ENCODE measurements at places on chromosomes 7 and 10.

DNA sequence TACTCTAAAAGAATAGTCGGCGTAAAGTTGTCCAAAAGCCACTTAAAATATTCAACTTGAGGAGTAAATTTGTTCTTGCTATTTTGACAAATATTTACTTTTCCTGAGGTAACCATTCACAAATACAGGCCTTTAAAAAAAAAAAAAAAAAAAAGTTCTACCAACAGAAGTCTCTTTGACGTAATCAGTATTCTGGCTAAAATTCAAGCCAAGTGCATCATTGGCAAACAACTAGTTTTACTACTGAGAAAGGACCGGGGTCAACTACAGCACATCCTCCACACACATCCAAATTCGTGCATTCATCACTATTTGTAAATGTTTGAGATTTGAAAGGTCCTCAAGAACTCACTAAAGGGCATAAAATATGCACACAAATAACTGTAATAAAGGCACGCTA lies 2.0 kb downstream of the OAT start:
- H3K27me3 ChIP-seq = no peaks in the 10 kb centered on the region
- DNase-seq = no peak
- H3K4me3 ChIP-seq = no peak overlapping the region

GRCh38 chr7:128268233-128268632 lies 27.2 kb downstream of the LEP start:
- no peaks in the 10 kb centered on the region for H3K27me3 ChIP-seq
- DNase-seq = no peak
- no peaks in the 10 kb centered on the region for H3K4me1 ChIP-seq
- H3K27ac ChIP-seq = no peak overlapping the region

DNA sequence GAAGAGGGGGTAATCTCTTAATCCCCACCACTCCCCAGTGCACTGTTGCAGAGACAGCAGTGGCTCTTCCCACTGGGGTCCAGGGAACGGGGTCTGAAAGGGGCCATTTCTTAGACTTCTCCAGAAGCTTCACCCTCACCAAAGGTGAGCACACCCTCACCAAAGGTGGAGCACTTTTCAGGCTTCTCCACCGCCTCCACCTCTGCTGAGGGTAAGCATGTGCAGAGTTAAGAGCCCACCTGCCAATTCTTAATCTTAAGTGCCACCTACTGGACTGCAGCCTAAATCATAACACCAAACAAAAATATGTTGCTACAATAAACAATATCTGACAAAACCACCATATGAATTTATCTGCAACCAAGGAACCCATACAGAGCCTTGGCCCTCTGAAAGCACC lies 27.0 kb downstream of the SNX13 start:
- no peak overlapping the region for H3K4me3 ChIP-seq
- no peak overlapping the region for H3K27ac ChIP-seq

GRCh38 chr7:90178679-90179278 lies 24.5 kb downstream of the STEAP1 start:
- H3K27ac ChIP-seq = no peak overlapping the region
- no peaks in the 10 kb centered on the region for H3K36me3 ChIP-seq
- no peak overlapping the region for H3K4me3 ChIP-seq
- DNase-seq = no peak

DNA sequence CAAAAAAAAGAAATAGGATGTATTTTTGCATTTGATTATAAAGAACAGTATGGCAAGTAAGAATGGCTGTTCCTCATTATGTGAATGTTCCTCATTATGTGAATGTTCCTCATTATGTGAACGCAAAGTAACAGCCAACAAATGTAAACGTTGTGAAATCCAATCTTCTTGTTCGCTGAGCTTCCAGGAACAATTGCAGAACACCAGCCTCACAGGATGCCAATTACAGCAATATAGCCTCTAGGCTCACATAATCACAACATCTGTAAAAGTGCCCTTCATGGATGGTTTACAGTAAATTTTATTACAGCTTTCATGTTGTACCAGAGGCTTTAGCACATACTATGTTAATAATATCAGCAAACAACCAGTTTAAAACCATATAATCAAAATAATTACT lies 71.6 kb downstream of the THSD7A start:
- H3K4me3 ChIP-seq = no peak overlapping the region
- H3K27me3 ChIP-seq = no peaks in the 10 kb centered on the region
- H3K4me1 ChIP-seq = no peaks in the 10 kb centered on the region
- no peak overlapping the region for H3K27ac ChIP-seq

GRCh38 chr7:22350466-22351328 lies 6.3 kb downstream of the RAPGEF5 start:
- DNase-seq = no peak
- no peaks in the 10 kb centered on the region for H3K27me3 ChIP-seq
- no peaks in the 10 kb centered on the region for H3K36me3 ChIP-seq
- no peak overlapping the region for H3K4me3 ChIP-seq
- H3K27ac ChIP-seq = no peak overlapping the region
- no peaks in the 10 kb centered on the region for H3K4me1 ChIP-seq

- no peaks in the 10 kb centered on the region for H3K27me3 ChIP-seq
- H3K27ac ChIP-seq = no peak overlapping the region
- no peak for DNase-seq
- H3K4me3 ChIP-seq = no peak overlapping the region
Measured at GRCh38 chr7:122802301-122802751, 83.9 kb downstream of the CADPS2 start.

GRCh38 chr10:128287921-128288320 lies 161.7 kb upstream of the MKI67 start:
- no peak overlapping the region for H3K4me3 ChIP-seq
- no peaks in the 10 kb centered on the region for H3K4me1 ChIP-seq
- H3K27ac ChIP-seq = no peak overlapping the region
- no peak for DNase-seq

GRCh38 chr10:44382981-44383748 lies 1.7 kb downstream of the CXCL12 start:
- H3K36me3 ChIP-seq = no peaks in the 10 kb centered on the region
- no peaks in the 10 kb centered on the region for H3K4me1 ChIP-seq
- no peak overlapping the region for H3K4me3 ChIP-seq
- no peak for DNase-seq
- no peaks in the 10 kb centered on the region for H3K27me3 ChIP-seq

DNA sequence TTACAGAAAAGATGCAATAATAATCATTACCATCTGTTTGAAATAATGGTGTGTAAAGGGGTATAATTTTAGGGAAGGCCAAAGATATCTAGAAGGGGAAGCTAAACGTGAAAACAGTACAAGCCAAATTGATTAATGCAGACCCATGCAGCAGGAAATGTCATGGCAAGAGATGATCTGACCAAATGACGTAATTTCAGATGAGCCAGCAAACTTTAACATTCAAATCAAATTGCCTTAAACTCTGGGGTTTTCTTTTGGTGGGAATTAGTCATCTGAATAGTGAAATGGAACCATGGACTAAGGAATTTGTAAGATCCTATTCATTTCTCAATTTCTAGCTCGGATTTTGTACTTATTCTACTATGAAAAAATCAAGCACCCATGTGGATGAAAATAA lies 21.4 kb upstream of the SCIN start:
- H3K27me3 ChIP-seq = no peaks in the 10 kb centered on the region
- H3K27ac ChIP-seq = no peak overlapping the region
- H3K36me3 ChIP-seq = no peaks in the 10 kb centered on the region
- H3K4me1 ChIP-seq = no peaks in the 10 kb centered on the region

- H3K4me1 ChIP-seq = no peaks in the 10 kb centered on the region
- no peaks in the 10 kb centered on the region for H3K36me3 ChIP-seq
- no peak overlapping the region for H3K27ac ChIP-seq
- DNase-seq = no peak
- H3K27me3 ChIP-seq = no peaks in the 10 kb centered on the region
- no peak overlapping the region for H3K4me3 ChIP-seq
Measured at GRCh38 chr10:121303287-121303890, 294.9 kb downstream of the FGFR2 start.

DNA sequence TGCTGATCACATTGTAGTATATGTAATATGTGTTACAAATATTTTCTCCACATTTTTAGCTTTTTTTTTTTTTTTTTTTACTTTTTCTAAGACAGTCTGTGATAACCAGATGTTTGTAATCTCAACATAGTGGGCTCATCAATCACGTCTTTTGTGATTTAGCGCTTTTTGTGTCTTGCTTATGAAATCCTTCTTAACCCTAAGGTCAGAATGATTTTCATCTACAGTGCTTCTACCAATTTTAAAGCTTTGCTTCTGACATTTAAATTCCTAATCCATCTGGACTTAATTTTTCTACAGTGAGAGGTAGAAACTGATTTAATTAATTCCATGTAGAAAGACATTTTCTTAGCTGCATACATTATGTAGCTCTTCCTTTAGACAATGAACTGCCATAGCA lies 626.4 kb downstream of the TNS3 start:
- no peaks in the 10 kb centered on the region for H3K27me3 ChIP-seq
- no peaks in the 10 kb centered on the region for H3K36me3 ChIP-seq
- no peak overlapping the region for H3K27ac ChIP-seq

DNA sequence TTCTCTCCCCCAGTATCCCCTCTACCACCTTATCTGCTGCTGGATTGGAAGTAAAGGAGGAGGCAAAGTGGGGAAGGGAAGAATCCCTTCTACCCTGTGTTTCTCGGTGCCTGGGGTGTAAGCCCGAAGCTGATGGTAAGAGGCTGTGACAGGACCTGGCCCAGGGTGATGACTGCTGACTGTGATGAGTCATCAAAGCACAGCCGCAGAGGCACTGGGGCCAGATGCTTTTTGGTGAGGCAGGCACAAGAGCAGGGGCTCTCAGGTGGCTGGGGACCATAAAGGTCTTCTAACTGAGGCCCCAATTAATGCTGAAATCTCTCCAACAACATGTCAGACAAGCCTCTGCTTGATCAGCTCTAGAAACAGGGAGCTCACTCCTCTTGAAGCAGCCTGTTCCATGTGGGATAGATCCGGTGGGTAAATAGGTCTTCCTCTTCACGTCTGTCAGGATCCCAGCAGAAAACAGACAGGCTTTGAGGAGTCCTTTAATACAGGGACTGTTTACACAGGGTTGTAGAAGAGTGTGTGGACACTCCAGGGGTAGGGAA lies 86.1 kb upstream of the PCBD1 start:
- H3K27me3 ChIP-seq = no peaks in the 10 kb centered on the region
- H3K27ac ChIP-seq = no peak overlapping the region
- DNase-seq = no peak
- no peak overlapping the region for H3K4me3 ChIP-seq
- H3K36me3 ChIP-seq = no peaks in the 10 kb centered on the region
